ENCODE measurements at places on chromosomes 3 and 15.

DNA sequence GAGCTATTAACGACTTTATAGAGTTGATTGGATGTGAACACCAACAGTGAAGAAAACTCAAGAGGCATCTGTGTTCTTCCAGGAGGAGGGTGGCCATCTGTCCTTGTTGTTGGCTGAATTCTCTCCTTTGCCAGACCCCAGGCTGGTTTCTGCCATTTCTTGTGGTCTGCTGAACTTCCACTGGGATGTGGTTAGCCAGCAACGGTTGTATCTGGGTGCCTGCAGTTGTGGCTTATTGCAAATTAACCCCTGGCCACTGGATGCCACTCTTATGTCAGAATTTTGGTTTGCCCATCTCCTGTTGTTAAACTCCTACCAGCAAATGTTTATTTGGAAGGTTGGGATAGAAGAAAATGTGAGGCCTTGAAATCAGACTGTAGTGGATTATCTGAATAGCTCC lies 163.6 kb upstream of the TBC1D5 start:
- no peaks in the 10 kb centered on the region for H3K36me3 ChIP-seq
- no peak overlapping the region for H3K4me3 ChIP-seq
- H3K4me1 ChIP-seq, result no peaks in the 10 kb centered on the region

DNA sequence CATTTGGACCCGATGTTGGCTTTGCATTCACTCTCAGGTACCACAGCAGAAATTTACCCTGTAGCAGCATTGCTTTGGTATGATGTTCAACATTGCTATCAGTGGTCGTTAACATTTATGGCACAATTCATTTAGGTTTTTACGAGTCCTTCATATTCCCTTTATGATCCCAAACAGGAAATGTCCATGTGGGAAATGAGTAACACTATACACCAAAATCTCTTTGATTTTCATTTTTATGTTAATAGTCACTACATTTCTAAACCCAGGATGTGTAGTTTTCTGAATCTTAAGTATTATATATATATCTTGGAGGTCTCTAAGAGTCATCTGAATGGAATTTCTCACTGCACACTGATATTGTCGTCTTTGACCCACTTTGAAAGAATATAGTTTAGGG lies 78.5 kb upstream of the RBMS3 start:
- no peak overlapping the region for H3K27ac ChIP-seq
- no peaks in the 10 kb centered on the region for H3K36me3 ChIP-seq
- H3K4me3 ChIP-seq, result no peak overlapping the region
- H3K27me3 ChIP-seq, result no peaks in the 10 kb centered on the region

DNA sequence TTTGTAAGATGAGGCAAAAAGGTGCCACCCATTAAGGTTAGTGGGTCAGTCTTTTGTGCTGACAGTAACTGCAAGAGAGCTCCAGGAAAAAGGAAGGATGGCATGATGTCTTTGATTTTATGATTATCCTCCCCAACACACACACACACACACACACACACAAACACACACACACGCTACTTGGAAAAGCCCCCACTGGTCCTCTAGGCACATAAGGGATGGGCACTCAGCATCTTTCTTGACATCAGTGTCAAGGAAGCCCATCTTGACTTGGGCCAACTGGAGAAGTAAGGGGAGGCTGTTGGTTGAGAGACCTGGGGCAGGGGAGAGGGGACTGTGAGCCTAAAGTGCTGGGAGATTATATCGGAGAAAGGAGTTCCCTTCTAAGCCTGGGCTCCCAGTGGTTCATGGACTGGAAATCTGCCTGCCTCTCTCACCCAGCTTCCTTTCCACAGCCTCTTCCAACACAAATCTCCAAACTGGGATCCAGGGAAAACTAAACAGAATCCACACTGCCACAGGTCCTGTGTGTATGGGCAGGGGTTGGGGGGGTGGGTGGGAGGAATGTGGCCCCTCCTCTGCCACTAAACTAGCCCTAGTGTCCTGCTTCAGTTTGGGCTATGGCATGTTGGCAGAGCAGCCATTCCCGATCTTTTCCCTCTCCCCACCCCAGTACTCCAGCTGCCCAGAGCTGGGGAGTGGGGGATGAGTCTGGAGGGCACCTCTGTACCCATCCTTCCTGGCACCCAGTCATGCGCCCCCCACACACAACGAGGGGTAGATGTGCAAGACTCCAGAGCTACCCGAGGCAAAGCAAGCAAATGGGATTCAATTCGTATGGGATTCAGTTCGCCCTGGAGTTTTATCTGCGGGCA lies 1.6 kb downstream of the AMOTL2 start:
- H3K27me3 ChIP-seq, result no peaks in the 10 kb centered on the region
- H3K36me3 ChIP-seq, result peaks cover 39% of the 10 kb centered on the region
- peak overlapping the region; percentile 100 for H3K27ac ChIP-seq
- peak overlapping the region; percentile 99 for H3K4me3 ChIP-seq

GRCh38 chr3:127833281-127834032 lies 11.1 kb upstream of the MGLL start:
- no peaks in the 10 kb centered on the region for H3K4me1 ChIP-seq
- DNase-seq, result no peak
- no peaks in the 10 kb centered on the region for H3K36me3 ChIP-seq
- H3K4me3 ChIP-seq, result no peak overlapping the region

GRCh38 chr15:87849181-87849580 lies 407.4 kb downstream of the NTRK3 start:
- no peak for DNase-seq
- no peaks in the 10 kb centered on the region for H3K4me1 ChIP-seq
- no peak overlapping the region for H3K27ac ChIP-seq
- H3K27me3 ChIP-seq, result no peaks in the 10 kb centered on the region
- no peak overlapping the region for H3K4me3 ChIP-seq
- no peaks in the 10 kb centered on the region for H3K36me3 ChIP-seq
